HFFc6 (cell line): ENCODE measurements at places on chromosomes 4 and X. TPM values are rescaled to one million over a fixed set of nuclear protein-coding genes. Genes with fewer than 3 reads are reported as not detected.
A peak's percentile ranks its signal among the peaks of the same experiment; 100 is the strongest.

The TCEAL3 gene
- 61.6 to 69.7 TPM (median 61.8 TPM) in 3 replicates for total RNA-seq

DNA sequence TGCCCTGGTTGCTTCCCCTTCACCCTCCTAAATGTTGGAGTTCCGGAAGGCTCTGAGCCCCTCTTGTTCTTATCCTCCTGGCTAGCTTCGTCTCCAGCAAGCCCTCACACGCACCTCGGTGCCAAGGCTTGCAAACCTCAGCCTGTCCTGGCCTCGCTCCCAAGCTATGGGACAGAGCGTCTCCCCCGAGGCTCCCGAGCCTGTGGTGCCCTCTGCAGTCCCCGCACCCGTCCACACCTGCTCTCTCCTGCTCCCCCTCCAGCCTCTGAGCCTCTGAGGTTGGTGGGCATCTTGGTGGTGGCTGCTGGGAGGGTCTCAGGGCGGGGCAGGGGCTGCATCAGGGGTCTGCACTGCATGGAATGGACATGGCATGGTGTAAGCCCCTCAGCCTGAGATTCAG is 63.2 kb downstream of the TRMT44 start:
- DNase-seq = no peak

DNA sequence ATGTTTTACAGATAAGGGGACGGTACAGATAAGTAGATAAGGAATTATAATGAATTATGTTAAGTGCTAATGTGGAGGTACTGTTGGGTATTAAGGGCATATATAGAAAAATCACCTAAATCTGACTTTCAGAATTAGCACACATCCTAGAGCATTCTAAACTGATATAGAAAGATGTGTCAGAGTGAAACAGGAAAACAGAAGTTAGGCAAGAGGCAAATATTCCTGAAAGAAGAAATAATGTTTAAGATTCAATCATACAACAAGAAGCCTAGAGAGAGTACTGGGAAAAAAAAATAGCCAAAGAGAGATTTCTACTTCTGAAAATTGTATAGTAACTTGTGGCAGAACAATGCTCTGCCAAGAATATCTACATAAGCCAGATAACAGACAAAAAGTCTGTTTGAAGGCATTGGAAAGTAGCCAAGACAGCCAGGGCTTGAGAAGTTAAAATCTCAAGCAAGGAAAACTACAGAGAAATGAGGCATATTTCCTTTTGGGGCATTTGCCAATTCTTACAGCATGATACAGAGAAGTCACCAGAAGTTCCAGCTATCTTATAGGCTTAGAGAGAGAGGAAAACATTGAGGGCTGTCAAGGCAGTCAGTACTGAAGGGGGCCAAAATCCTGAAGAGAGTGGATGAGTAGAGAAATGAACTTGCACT is 646.0 kb downstream of the RPA4 start:
- DNase-seq = no peak

DNA sequence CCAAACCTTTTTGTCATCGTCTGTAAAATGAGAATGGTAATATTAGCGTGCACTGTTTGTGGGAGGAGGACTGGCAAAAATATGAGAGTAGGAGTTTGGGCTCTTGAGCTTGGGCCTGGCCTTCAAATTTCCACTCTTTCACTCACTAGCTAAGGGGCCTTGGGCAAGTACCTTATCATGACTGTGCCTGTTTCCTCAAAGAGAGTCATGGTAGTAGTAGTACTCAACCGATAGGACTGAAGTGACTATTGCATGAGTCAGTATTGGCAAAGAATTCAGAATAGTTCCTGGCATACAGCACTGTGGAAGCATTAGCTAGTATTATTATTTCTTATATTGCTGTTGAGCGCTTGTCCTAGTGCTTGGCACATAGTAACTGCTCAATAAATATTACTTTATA is 16.0 kb upstream of the RBM3 start:
- peak; percentile 82 for DNase-seq

DNA sequence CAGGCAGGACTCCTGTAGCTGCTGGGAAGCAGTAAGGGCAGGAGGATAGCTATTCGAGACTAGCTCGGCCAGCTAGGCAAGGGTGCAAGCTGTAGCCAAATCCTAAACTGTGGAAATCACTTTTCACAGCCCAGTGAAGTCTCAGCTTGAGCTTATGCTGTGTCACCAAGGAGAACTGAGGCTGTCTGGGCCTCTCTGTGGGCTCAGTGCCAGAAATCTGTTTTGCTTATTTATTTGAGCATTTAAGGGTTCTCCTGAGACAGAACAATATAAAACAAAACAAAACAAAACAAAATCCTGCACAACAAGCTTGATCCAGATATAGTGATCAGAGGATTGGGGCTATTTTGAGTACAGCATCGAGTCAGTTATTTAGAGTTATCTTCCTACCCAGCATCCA is 97.5 kb downstream of the FANCB start:
- DNase-seq = no peak

- DNase-seq = no peak
Measured at GRCh38 chrX:153867139-153867538, 18.8 kb downstream of the L1CAM start.

DNA sequence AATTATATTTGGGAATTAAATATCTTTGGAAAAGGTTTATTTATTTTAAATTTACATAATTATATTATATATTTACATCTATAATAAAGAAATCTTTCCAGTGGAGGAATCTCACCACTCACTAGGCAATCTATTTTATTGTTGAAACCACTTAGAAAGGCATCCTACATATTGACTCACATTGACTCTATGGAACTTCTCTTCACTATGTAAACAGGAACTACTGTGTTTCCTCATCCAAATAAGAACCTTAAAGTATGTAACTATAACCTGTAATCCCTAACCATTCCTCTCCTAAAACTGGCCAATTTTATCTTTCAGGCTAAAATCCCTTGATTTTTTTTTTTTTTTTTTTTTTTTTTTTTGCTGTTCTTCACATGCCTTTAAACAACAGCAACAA is 268.7 kb downstream of the MAPK10 start:
- no peak for DNase-seq

The ITM2A gene
- total RNA-seq = not detected in 3 replicates

DNA sequence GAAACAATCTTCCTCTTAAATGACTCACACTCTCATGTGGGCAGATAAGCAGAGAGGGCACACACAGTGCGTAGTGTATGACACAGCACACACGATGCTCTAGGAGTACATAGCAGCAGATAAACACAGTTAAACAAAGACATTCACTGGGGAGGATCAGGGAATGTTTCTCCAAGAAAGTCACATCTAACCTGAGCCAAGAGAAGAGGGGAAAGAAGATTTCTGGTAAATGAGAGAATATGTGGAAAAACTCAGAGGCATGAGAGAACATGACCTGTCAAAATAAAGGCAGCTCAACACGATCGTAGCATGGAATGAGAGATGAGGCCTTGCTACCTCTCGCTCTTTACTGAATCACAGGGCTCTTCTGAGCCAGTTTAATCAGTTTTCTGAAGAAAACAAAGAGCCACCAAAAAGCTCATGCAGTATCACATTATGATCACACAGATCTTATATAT is 251.0 kb downstream of the ANK2 start:
- peak; percentile 33 for DNase-seq

DNA sequence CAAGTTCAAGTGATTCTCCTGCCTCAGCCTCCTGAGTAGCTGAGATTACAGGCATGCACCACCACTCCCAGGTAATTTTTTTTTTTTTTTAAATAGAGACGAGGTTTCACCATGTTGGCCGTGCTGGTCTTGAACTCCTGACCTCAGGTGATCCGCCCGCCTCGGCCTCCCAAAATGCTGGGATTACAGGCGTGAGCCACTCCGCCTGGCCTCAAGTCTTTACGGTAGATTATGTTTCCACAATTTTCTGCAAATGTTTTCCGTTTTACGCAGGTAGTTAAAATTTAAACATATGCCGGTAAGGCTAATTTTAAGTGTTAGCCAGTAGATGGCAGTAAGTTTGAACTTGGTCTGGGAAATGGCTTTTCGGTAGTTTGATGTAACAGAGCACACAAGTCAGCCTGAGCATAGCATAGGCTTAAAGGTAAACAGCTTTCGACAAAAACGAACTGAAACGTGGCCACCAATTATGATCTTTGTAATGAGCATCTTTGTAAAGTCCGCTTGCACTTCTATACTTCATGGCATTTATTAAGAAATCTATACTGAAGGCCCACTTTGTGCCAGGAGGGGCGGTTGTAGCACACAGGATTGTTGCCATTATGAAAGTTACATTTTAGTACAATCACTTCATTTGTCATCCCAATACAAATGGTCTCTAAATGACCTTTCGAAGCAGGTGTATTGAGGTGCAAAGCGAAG is 31.1 kb downstream of the CCKAR start:
- peak; percentile 67 for DNase-seq

The CLDN34 gene
- total RNA-seq = not detected in 3 replicates

DNA sequence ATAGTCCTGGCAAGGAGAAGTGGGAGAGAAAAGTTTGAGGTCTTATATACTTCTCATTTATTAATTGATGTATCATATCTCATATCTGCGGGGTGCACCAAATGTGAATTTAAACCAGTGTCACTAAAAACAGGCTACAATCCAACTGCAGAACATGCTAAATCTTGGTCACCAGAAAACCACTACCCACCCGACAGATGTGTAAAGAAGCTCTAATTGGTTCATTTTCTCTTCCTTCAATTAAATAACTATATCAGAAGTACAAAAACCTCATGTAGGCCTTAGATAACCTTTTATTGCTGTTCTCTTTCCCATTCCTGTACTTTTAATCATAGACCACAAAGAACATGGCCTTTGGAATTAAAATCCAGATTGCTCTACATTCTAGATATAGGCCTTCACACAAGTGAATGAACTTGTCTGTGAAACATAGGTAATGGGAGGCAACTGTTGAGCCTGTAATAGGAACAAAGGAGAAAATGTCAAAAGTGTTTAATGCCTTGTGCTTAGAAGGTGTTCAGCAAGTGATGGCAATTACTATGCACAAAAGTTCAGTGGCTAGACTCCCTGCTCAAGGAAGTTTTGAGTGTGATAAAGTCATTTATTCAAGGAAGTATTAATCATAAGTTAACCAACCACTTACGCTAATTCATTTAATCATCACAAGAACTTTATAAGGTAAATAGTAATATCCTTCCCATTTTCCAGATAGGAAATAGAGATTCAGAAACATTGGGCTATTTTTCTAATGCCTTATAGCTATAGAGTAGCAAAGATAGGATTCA is 425.6 kb downstream of the INPP4B start:
- DNase-seq = no peak

DNA sequence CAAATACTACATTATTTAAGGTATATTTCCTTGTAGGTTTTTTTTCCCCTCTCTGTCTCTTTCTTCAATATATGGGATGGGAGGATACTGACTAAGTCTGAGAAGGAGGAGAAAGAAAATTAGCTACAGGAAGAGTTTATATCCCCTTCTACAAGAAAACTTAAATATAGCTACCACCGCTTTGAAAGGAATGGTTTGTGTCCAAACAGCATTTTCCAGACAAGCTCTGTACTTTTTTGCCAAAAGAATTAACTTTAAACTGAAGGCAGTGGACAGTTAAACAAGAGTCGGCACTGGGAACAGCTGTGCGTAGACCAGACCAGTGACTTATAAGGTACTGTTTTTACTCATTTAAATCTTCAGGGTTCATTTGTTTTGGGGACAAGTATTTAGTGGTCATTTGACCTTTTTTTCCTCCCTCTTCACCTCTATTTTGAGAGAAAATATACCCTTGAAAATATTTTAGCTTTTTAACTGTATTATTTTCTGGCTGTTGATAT is 303.7 kb downstream of the ARHGAP24 start:
- no peak for DNase-seq

DNA sequence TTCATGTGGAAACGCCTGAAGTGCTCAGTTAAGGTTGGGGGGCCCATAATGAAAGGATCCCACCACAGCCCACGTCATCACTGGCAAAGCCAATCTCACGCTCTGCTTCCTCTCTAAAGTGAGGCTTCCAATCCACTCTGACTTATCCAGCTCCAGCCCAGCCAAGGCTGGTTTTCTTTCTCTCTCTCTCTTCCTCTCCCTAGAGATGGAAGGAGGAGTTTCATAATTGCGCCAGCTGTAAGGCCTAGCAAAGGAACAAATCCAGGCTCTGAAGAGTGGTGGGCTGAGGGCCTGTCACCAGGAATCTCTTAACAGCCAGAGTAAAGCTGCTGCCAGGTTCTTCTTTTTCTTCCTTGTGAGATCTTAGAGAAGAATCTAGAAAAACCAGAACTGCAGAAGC is 20.7 kb upstream of the BCLAF3 start:
- no peak for DNase-seq

The MEPE gene
- total RNA-seq = not detected in 3 replicates

DNA sequence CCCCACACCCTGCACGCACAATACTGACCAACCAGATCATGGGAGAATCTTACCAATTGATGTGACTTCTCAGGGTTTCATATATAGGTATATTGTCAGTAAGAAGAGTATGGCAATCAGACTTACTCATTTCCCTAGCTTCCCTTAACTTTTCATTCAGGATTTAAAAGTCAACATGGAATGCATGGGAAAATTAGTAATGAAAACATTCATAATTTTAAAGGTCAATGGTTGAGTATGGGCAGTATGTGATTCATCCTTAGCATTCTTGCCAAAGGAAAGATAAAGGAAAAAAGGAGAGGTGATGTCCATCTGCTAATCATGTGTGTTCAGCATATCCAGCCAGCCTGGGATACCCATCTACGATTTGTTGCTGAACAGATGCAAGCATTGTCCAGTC is 4.0 kb downstream of the DIPK2B start:
- DNase-seq = peak; percentile 32

The SAP30 gene
- 9.2 to 13.0 TPM (median 12.0 TPM) in 3 replicates for total RNA-seq

GRCh38 chr4:180058691-180059215 is 2184.4 kb upstream of the TENM3 start:
- no peak for DNase-seq

The KIAA1210 gene
- total RNA-seq = not detected in 3 replicates

DNA sequence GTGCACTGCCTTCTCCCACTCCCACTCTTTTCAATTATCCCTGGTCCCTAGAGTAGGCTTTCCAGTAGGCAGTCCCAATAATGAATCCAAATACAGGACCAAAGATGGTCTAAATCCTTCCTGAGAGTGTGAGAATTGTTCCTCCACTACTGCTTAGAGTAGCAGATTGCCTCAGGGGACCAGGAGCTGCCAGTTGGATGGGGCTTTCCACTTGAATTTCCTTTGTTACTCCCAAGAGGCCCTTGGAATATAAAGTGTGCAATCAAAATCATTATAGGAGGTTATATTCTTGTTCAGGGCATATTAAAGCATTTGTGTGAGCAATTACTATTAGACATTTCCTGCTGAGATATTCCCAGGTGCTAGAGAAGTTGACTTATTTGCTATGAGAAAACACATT is 156.6 kb upstream of the TLL1 start:
- no peak for DNase-seq

DNA sequence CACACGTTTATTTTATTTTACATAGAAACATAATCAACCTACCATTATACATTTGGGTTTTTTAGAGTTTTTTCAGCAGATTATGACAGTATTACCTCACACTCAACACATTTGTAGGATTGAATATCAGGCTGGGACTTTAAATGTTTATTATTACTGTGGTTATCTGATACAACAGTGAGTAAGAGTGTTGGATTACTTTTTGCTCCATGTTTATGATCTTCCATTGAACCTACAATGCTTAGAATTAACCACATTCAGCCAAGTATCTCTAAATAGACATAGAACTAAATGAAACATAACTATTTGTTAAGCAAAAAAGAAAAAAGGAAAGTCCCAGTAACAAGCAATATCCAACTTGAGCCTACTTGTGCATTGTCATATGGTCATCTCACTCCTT is 607.4 kb upstream of the PITX2 start:
- peak; percentile 50 for DNase-seq

- no peak for DNase-seq
Measured at GRCh38 chr4:4868758-4869723, 9.6 kb downstream of the MSX1 start.
